ENCODE measurements at places on chromosomes 5 and 9.

GRCh38 chr5:129177451-129177850, 82.9 kb downstream of the ISOC1 start:
- DNase-seq = no peak

GRCh38 chr9:107485458-107486043, 4.0 kb downstream of the KLF4 start:
- peak; percentile 60 for DNase-seq

DNA sequence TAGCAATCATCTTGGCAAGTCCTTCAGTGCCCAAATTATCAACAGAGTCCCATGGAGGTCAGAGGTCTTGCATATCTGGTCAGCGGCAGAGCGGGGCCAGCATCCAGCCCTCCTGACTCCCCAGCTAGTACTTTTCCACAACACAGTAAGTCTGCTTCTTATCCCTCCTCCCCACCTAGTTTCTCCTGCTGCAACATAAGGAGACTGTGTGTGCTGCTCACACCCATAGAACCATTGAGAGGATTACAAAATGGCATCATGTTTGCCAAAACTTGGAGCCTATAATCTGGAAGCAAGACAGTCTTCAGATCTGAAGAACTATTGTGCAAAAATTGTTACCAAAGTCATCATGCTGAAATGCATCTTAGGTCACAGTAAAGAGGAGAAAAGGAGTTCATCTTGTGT, 125.8 kb upstream of the ZNF366 start:
- no peak for DNase-seq

- DNase-seq = no peak
These were observed 8.7 kb downstream of the NREP start for GRCh38 chr5:111748304-111748763.

GRCh38 chr9:101486693-101487442, 46.8 kb upstream of the RNF20 start:
- DNase-seq = peak; percentile 67

DNA sequence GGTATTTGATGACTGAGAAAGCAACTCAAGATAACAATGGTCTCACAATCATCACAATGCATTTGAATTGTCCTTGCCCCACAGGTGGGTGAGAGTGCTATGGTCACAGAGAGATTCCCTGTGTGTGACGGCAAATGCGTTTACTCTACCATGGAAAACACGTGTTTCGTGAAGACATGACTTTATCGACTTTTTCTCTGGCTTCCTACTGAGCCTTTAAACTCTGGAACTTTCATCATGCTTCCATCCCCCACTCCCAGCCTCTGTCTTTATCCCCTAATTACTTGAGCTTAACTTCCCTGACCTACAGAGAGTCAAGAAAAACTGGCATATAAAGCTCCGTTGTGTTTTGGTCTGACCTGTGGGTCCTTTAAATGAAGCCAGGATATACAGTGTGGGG, 414.1 kb upstream of the CLINT1 start:
- DNase-seq = no peak

GRCh38 chr5:78779262-78779661, 130.7 kb upstream of the LHFPL2 start:
- DNase-seq = no peak

GRCh38 chr5:34772267-34773098, 66.5 kb upstream of the TTC23L start:
- DNase-seq = no peak

DNA sequence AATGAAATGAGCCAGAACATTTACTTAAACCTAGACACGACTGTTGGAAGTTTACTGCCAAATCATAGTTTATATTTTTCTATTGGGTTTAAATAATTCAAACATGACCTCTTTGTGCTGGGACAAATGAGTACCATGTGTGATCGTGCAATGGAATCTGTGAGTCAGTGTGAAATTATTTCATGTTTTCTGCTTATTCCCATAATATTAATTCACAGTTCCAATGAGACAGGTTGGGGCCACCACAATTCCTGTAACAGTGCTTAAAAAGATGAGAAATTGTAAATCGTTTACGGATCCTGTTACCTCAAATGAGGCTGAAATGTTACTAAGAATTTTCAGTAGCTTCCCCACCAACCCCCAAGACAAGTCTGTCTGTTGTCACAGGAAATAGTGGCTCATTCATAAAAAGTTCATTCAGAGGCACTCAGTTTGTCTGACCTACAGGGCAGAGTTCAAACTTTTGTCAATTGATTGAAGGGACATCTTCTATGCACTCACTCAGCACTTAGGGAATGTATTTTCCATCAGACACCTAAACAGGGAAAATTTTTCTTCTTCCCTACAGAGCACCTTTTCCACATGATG, 563.9 kb upstream of the ADAMTS16 start:
- DNase-seq = no peak

DNA sequence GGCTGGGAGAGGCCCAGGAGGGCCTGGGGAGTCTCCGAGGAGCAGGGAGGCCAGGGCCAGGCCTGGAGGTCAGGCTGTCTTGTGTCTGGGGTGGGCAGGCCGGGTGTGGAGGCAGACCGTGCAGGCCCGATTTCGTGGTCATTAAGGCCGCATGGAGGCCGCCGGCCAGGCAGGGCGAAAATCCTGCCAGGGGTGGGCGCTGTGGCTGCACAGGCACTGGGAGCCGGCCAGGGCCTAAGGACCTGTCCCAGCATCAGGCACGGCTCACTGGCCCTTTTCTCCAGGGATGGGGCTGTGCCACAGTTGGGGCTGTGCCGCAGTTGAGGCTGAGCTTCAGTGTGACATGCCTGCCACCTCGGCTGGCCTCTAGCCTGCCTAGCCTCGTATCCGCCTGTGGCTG, 35.9 kb downstream of the ASS1 start:
- no peak for DNase-seq

DNA sequence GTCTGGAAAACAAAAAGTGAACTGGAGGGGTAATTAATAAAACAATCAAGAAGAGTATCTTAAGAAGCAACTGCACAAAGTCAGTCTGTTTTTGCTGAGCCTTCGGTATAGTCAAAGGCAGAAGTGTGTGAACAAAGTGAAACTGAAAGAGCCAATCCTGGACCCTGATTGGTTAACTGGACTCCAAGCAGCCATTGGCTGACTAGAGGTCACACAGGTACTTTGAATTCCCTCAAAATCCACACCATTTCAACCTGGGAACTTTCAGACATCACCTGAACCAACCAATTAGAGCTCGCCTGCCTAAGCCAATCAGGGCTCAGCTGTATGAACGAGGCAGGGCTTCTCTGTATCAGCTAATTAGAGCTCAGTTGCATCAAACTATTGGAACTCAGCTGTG, 286.7 kb downstream of the TLE4 start:
- no peak for DNase-seq

DNA sequence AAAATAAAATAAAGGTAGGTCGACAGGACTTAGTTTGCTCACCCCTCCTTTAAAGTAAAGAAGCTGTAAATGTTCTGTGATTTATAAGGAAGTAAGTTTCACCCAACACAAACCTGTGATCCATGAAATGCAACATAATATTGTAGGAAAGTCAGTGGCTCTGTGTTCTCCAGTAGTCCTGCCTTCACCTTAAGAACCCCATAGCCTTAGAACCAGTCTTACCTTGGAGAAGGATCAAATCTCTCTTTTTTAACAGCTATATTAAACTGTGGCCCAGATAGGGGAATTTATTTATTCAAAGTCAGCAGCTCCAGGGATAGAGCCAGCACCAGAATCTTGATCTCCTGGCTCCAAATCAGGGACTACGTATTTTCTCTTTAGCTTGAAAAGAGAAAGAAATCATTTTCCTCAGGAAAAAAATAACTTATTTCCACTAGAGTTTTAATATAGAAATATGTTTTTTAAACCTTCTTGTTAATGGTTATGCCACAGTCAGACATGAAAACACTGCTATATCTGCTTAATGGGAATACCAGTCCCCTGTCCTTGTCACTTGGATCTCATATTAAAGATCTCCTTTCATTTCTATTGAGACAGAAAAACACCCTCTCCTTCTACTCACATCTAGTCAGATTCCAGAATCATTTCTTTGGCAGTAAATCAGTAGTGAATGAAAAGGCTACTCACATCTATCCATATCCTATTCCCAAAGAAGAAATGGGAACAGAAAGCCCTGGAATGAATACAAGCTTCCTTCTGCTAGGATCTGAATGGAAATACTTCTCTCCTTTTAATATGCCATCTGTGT, 269.2 kb upstream of the TNC start:
- no peak for DNase-seq

DNA sequence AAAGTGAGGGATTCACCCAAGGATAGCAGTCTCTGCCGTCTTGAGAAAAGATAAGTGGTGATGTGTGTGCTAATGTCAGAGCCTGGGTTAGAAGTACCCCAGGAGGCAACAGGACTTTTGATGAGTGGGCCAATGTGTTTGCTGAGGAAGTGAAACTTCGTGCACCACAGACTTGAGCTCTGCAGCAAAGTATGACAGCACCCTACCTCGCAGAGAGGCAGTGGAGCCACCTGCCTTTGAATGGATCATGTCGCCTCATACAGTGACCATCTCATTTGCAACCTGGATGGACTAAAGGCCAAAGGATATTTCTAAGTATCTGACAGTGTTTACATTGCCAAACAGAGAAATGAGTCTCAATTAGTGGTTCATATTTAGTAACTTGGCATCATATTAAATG, 593.9 kb upstream of the GRAMD2B start:
- DNase-seq = no peak

- no peak for DNase-seq
These were observed 142.3 kb downstream of the BNC2 start for GRCh38 chr9:16728137-16728508.

DNA sequence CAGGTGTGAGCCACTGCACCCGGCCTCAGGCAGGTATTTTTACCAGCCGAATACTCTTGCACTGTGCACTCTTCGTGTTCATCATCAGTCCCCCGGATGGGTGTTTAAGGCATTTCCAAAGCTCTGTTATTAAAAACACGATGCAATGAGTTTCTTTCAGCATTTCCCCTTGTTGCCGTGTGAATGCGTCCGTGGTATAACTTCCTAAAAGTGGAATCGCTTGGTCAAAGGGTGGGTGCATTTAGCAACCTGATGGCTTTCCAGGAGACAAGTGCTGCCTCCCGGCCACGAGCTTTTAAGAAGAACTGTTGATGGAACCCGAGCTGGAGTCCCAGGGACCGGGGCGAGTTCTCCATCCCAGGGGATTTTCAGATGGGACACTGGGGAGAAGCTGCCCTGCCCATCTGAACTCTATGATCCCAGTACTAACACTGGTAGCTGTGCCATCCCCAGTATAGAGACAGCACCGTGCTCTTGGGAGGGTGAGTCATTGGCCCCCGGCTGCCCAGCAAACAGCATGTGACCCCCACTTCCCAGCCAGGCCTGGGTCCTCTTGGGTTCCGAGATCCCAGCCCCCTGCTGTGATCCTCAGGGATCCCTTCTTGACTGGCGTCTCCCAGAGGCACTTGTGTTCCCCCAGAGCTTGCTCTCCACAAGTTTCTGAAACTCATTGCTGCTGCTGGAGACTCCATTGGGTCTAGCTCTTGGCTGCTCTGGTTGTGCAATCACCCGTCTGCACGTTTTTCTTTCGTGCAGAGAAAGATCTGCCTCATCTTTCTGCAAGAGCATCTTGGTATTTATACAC, 169.5 kb upstream of the IER5L start:
- no peak for DNase-seq

- no peak for DNase-seq
These were observed 15.2 kb downstream of the NACC2 start for GRCh38 chr9:136079916-136080246.

DNA sequence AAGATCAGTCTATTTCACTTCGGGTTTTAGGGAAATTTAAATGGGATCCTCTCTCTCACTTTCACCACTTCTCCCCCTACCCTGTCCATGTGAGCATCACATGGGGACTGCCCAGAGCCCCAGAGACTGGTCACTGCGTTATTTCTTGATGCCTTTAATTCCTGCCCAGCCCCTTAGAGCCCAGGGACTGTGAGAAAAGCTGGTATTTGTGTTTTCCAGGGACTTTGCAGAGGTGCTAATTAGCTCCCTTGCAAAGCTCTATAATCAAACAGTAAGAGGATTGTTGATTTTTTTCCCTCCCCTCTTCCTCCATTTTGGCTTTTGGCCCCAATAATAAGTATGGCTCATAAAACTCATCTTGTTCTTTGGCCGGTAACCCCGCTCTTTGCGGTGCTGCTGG, 35.6 kb downstream of the NTRK2 start:
- DNase-seq = no peak

DNA sequence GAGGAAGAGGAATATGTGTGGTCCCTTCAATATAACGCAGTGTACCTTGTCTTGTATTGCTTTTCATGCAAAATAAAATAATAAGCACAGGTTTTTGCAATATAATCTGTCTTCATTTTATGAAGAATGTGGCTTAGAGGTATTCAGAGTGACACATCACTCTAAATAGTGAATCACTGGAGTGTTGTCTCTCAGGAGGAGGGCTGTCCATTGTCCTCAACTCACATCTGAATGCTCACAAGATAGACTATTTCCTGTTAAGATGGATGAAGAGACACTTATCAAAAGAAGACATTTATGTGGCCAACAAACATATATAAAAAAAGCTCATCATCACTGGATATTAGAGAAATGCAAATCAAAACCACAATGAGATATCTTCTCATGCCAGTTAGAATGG, 1147.5 kb upstream of the C9orf72 start:
- no peak for DNase-seq

- DNase-seq = no peak
These were observed 111.6 kb downstream of the SREK1 start for GRCh38 chr5:66255714-66256113.

- no peak for DNase-seq
These were observed 74.1 kb upstream of the SYK start for GRCh38 chr9:90727488-90727887.

- no peak for DNase-seq
These were observed 15.0 kb downstream of the PRR16 start for GRCh38 chr5:120479066-120479465.

DNA sequence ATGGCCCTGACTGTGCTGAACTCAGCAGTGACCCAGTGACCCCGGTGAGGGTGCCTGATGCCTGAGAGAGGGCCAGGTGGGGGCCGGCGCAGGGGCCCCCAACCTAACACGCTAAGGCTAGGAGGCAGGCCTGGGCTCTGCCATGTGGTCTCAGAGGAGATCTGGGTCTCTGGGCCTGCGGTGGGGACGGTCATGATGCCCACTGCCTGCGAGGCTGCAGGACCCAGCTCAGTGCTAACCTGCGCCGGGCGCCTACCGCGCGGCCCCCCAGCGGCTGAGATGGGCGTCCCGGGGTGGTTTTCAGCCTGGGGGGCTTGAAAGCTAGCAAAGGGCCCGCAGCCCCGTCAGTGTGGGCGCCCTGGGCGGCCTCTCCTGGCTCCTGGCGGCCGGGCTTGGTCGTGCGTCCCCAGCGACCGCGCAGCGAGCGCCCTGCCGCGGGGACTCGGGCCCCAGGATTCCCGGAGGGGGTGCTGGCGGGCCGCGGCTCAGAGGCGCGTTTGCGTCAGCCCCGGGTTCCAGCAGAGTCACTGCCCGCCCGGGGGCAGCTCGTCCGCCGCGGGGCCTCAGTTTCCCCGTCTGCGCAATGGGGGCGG, 2.5 kb downstream of the EGFL7 start:
- no peak for DNase-seq

- DNase-seq = no peak
These were observed 190.7 kb downstream of the MAPKAP1 start for GRCh38 chr9:125515983-125516940.

DNA sequence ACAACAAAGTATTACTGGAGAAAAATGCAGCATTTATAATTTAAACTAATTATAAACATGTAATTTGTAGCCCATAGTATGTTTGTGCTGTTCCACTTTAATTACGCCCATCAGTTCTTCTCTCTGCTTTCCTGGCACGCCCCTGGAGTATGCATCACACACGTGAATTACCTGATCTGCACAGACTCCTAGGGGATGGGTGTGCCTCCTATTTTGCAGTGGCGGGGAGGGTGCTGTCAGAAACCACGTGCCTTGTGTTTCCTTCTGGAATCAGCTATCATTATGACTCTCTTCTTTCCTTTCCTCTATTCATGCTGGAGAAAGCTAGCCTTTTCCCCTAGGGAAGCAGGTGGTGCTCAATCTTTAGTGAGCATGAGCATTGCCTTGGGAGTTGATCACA, 43.3 kb downstream of the RPS23 start:
- DNase-seq = no peak
